ENCODE measurements at places on chromosomes 2 and 18.

GRCh38 chr2:121529439-121530211 is 1.1 kb upstream of the RNU4ATAC start:
- DNase-seq, result peak; percentile 74

- no peak for DNase-seq
Measured at GRCh38 chr2:207061181-207061580, 104.6 kb downstream of the KLF7 start.

DNA sequence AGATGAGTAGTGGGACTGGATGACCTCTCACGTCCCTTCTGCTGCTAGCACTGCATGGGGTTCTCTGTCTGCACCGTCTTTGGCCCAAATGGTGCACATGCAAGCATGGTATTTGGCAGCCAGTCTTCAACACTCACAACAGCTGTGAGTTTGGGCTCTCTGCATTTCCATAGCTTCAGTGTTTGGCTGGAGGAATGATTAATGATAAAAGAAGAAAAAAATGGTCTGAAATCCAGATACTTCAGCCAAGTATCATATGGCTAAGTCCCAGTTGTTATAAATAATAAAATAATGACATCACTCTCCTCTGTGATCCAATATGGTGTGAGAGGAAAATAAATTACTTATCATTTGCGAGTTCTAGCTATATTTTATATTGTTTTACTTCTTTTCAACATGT is 173.3 kb downstream of the DCDC2C start:
- DNase-seq, result no peak

DNA sequence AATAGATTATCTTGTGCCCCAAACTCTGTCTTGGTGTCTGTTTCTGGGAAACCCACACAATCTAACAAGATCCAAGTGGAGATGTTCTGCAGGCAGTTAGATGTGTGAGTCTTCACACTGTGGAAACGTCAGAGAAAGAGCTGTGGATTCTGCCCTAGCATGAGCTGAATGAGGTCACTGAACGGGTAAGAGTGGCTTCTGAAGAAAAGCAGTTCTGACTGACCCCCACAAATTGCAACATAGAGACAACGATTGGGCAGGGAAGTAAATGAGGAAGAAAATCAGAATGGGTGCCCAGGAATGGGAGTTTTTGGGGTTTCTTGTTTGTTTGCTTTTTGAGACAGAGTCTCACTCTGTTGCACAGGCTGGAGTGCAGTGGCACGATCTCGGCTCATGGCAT is 12.9 kb upstream of the RPL37A start:
- no peak for DNase-seq

DNA sequence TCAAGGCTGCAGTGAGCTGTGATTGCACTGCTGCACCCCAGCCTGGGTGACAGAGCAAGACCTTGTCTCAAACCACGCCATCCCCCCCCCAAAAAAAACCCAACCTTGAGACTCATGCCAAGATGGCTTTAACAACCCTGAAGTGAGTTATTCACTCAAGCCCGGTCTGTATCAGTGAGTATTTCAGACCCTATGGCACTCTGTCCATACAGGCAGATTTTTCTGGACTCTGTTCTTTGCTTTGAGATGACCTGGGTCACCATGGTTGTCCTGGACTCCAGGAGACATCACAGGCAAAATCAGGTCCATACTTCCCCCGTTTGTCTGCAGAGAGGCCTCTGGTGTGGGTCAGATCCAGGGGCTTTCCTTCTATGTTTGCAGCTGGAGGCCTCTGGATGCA is 91.7 kb downstream of the TGOLN2 start:
- no peak for DNase-seq

- no peak for DNase-seq
Measured at GRCh38 chr18:47118981-47119380, 31.3 kb downstream of the HDHD2 start.

- peak; percentile 99 for DNase-seq
Measured at GRCh38 chr2:61538200-61538919, at the start of gene XPO1. Gene XPO1, minus strand, starts transcription at chr2:61538356. Its CDS starts 4,459 bp downstream, at chr2:61533897.

GRCh38 chr18:62420151-62420512 is 95.0 kb downstream of the TNFRSF11A start:
- no peak for DNase-seq

DNA sequence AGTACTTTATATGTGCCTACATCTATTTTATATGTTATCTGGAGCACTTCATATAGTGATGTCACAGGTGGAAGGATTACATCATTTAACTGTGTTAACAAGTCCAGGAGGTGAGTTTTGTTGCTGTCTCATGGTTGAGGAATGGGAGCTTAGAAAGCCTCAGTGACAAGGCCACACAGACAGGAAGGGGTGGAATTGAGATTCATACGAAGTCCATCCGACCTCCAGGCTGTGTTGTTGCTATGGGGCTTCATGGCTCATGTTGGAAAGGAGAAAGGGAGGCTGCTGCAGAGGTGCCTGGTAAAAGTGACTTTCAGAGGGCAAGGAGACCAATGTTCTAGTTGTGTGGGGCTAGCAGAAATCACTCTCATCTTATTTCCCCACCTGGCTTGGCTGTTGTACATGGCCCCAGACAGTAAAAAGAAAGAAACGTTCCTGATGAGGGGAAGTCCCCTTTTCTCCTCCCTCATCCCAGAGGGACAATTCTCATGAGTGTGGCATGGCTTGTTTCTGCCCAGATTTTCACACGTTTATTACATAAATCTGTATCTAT is 31.0 kb upstream of the GREB1 start:
- no peak for DNase-seq

- no peak for DNase-seq
Measured at GRCh38 chr2:168671932-168672331, 130.5 kb upstream of the NOSTRIN start.

GRCh38 chr2:236507393-236508085 is 62.1 kb upstream of the ACKR3 start:
- no peak for DNase-seq

DNA sequence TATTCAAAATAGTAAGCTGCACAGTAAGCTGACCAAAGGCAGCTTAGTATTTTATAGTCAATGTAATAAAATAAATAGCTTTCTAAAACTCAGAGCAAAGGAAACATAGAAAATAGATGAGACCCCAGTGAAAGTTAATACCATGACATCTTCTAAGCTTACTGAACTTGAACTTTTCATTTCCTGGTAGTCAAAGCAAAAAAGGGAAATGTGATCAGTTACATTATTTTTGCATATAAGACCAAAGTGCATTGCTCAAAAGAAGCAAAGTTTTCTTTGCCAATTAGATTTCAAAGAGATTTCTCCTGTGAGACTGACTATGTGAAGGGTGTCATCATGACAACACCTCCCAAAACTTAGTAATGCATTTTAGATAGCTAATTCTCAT is 70.2 kb downstream of the MYO1B start:
- no peak for DNase-seq

- DNase-seq, result no peak
Measured at GRCh38 chr2:27118525-27119329, at the start of gene CGREF1. Gene CGREF1, minus strand, starts transcription at chr2:27119128. Its CDS starts 14,762 bp downstream, at chr2:27104366.

DNA sequence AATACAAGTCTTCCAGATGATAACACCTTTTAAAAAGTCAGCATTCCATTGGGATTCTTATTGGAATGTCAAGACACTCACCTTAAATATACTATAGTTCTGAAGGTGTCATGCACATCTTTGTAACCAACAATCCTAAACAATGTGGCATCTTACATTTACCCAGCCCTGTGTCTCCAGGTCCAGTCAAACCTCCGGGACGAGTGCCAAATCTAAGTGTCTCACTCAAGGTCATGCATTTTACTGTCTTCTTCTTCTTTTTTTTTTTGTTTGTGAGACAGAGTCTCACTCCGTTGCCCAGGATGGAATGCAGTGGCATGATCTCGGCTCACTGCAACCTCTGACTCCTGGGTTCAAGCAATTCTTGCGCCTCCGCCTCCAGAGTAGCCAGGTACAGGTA is 206.9 kb upstream of the FAM98A start:
- no peak for DNase-seq

- no peak for DNase-seq
Measured at GRCh38 chr2:20913491-20913890, 90.6 kb upstream of the LDAH start.

- no peak for DNase-seq
Measured at GRCh38 chr2:138122891-138123290, 158.6 kb downstream of the HNMT start.

GRCh38 chr2:66030553-66030952 is 404.4 kb upstream of the MEIS1 start:
- no peak for DNase-seq

DNA sequence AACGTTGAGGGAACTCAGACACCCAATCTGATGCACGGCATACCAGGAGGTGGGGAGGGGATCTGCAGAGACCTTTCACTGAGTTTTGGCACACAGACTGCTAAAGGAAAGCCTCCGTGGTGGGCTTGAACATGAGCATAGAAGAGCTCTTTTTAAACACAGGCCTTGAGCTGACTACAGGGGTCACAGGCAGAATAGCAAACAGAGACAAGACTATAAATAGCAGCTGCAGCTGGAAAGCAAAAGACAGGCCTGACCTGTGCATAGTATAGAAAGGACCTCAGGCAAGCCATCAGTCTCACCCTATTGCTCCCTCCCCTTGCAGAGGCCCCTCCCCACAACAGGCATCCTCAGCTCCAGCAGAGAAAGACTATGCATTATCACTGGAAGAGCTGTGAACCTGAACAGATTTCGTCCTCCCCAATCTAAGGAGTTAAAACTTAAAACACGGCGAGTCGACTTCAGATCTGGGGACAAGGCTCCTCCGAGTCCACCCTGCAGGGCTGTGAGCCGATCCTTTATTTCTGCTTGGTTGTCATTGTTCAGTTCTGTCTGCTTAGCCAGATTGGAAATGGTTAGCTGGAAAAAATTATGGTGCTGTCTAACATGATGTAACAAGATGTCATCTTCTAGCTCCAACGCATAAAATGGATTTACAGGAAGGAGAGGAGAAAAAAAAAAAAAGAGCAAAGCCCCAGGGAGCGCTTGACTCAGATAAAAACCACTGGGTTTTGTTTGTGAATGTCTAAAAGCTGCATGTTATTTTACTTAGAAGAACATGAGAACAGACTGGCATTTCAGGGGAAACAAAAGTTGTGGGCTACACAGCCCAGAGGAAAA is 25.2 kb upstream of the LCLAT1 start:
- peak; percentile 11 for DNase-seq

- no peak for DNase-seq
Measured at GRCh38 chr2:114543236-114543766, 100.9 kb downstream of the DPP10 start.

- no peak for DNase-seq
Measured at GRCh38 chr18:57352761-57353136, 392 bp downstream of the ST8SIA3 start.

DNA sequence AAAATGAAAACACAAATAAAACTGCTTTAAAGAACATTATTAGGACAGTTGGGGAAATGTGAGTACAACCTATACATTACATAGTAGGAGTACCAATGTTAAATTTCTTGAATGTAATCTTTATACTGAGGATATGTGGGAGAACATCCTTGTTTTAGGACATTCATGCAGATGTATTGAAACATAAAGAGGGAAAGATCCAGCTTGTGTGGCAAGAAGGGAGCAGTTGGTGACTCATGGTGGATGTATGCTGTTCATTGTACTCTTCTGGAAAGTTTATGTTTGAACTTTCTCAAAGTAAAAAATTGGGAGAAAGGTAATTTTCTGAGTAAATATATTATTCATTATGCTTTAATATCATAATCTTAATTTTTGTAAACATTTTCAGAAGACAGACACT is 132.1 kb upstream of the DLGAP1 start:
- no peak for DNase-seq

GRCh38 chr18:66235206-66235605 is 368.7 kb downstream of the CDH19 start:
- no peak for DNase-seq

GRCh38 chr2:236657801-236658200 is 88.2 kb downstream of the ACKR3 start:
- no peak for DNase-seq

GRCh38 chr2:216363221-216363620 is 9.1 kb downstream of the MARCHF4 start:
- DNase-seq, result no peak

GRCh38 chr2:133821107-133821760 is 253.0 kb upstream of the NCKAP5 start:
- no peak for DNase-seq

- peak; percentile 18 for DNase-seq
Measured at GRCh38 chr2:162221064-162221463, 22.2 kb downstream of the FAP start.

- no peak for DNase-seq
Measured at GRCh38 chr2:45134726-45135125, 125.5 kb upstream of the SIX2 start.

DNA sequence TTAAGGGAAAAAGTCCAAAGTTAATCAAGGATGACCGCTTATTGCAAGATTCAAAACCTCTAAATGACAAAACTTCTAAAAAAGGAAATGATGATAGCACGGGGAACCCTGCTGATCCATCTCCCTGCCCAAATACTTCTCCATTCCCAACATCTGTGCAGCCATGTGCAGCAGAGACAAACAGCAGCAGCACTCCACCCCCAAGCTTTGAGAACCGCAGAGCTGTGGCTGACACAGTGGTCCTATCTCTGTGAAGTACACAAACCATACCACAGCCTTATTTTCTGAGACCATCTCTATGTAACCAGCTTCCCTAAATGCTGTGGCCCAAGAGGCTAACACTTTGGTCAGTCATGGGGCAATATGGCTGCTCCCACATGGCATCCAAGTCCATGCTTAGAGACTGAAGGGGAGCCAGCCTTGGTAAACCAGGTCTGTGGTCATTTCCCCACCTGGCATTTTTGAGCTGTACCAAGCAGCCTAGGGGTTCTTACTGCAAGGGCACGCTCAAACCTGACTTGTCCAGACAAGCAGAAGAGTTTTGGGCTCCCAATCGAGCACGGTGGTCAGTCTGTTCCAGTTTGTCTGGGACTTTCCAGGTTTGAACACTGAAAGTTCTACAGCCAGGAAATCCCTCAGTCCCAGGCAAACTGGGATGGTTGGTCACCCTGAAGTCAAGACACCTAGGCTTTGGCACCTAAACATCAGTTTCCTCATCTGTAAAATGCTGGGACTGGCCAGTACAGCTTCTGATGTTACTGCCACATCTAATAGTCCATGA is 17.1 kb upstream of the NFE2L2 start:
- no peak for DNase-seq
